Frontal cortex (tissue), 4 donors: ENCODE measurements at places on chromosomes 2 and 18. TPM values are rescaled to one million over a fixed set of nuclear protein-coding genes. Genes with fewer than 3 reads are reported as not detected.

DNA sequence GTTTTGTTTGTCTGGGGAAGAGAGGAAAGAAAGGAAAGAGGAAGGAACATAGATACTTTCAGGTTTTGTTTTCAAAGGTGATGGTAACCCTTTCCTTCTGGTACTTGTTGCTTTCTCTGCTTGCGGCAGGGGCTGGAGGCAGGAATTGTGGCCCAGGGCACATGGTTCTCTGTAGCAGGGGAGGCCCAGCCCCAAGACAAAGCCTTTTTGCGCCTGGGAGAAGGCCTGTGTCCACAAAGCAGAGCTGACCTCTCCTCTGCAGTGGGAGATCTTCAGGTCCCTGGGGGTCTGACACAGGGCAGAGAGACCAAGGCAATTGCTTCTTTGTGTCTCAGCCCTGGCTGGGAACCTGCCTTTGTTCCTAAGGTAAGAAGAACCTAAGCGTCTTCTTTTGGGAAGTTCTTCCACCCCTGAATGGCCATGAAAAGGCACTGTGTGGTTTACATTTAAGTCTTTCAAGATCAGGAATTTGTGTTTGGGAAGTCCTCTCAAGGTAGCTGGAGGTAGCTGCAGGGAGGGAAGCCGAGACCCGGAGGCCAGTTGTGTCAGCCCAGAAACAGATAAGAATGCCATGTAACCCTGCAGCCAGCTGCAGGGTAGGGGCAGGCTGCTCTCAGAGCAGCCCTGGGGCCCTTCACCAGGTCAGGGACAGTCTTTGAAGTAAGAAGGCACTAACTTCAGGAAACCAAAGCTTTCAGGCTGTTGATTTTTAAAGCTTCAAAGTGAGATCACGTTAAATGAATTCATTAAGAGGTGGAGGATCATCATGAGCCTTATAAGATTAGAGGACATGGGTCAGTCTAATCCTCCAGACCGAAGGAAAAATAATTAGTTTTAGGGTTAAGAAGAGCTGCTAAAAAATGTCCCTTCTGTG lies 119.3 kb downstream of the STPG4 start:
- DNase-seq: no peak

Gene IL1F10
- not detected for total RNA-seq

GRCh38 chr2:44330801-44331200 lies 30.5 kb downstream of the PREPL start:
- no peak for DNase-seq

DNA sequence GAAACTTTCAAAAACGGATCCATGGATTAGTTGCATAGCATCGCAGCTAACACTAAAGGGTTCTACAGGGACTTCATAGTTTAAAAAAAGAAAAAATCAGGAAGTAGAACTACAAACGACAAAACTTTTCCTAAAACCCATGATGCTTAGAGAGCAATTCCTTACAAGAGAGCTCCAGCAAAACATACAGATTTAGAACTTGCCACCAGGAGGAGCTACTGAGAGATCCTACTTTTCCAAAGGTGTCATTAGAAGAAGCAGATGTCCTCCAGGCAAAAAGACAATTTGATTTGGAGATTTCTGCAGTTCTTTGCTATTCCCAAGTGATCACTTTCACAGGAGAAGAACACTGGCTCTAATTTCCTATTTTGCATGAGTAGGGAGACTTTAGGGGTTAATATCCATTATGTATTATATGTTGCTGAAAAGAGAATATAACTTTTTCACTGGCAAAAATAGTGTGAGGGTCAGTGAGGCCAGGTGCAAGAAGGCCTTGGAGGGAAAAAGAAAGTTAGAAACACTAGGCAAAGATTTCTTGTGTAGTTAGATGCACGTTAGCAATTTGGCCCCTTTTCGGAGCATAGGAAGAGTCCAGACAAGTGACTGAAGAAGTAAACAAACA lies 436.2 kb downstream of the SUCLG1 start:
- DNase-seq: no peak

Gene UBXN4
- total RNA-seq: 70.5 TPM

DNA sequence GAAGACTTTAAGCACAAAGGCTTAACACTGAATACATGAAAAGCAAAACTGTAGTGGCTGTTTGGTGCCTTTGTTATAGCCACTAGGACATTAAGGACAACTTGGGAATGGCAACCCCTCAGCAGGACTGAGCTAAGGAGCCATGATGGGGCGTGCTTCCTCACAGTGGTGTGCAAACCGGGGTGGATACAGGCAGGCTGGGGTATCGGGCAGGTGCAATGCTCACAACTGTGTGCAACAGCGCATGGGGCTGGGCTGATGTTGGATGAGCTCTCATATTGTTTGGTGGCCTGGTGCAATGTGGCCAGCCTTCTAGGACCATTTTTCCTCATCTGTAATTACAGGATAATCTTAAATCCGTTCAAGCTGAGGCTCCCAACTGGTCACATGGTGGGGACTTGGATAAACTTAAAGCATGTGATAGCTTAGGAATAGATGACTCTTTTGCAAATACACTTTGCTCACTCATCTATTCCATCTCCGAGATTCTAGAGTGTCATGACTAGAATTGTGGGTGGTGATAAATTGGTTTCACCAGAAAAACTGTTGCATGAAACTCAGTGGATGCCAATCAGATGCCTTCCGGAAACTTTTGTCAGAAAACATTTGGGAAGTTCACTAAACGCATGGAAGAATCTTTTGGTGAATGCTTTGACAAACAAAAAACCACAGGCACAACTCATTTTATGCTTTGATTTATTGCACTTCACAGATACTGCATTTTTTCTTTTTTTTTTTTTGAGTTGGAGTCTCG lies 116.5 kb downstream of the PXDN start:
- DNase-seq: no peak

Gene SIX3
- total RNA-seq: 1.2 TPM

GRCh38 chr2:150878356-150878755 lies 383.3 kb downstream of the RBM43 start:
- DNase-seq: no peak

Gene TFCP2L1
- under 0.01 TPM for total RNA-seq

GRCh38 chr18:31278609-31279071 lies 39.3 kb upstream of the DSG1 start:
- DNase-seq: no peak
